Colonic mucosa (tissue), 4 donors: ENCODE measurements at places on chromosomes 1 and 21. TPM values are rescaled to one million over a fixed set of nuclear protein-coding genes. Genes with fewer than 3 reads are reported as not detected.

- no peak for DNase-seq
Measured at GRCh38 chr1:53732409-53732808, 6.6 kb downstream of the GLIS1 start.

DNA sequence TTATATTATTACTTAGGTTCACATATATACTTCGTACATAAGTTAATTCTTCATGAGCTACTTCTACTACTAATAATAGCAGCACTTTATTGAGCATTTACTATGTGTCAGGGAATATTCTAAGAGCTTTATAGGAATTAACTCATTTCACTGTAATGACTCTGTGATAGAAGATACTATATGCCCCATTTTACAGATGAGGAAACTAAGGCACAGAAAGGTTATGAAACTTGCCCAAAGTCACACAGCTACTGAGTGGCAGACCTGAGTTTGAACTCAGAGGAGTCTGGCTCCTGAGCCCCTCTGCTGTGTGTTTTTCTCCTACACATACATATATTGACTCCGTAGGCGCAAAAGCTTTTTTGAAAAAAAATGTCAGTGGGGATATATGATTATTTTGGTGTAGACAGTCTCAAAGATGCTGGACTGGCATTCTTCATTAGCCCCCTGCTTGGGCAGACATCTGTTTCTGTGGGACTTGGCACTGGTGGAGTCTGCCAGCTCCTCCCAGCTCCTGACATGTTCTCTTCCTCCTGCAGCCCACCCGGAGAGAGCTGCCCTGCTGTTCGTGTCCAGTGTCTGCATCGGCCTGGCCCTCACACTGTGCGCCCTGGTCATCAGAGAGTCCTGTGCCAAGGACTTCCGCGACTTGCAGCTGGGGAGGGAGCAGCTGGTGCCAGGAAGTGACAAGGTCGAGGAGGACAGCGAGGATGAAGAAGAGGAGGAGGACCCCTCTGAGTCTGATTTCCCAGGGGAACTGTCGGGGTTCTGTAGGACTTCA is 70.9 kb downstream of the TCP10L start:
- DNase-seq, result no peak

- no peak for DNase-seq
Measured at GRCh38 chr1:152565535-152566215, 905 bp downstream of the LCE3E start.

The CHIA gene
- total RNA-seq, result not detected

The STIL gene
- total RNA-seq, result 9.6 TPM

- DNase-seq, result no peak
Measured at GRCh38 chr1:5393603-5394002, 598.6 kb downstream of the NPHP4 start.

DNA sequence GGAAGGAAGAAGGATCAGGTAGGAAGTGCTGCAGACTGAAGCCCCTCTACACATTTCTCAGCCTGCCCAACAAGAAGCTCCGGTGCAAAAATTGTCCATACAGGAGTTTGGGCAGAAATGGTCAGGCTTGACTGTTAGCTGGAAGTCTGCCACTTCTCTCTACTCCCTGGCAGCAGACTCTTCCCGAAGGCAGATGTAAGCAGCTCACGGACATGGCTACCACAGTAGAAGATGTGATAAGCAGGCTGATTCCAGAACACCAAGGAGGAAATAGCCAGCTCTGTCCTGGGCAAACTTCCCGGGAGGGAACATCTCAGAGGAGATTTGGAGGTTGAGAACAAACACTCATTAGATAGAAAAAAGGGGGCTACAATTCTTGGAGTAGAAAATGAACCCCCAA is 52.6 kb downstream of the TRABD2B start:
- DNase-seq, result no peak

GRCh38 chr1:52574594-52574993 is 21.7 kb upstream of the TUT4 start:
- DNase-seq, result no peak
